Stimulated activated CD4-positive, alpha-beta T cell treated with anti-CD3 and anti-CD28 coated beads, TNF-alpha, amount 100 ng/mL, for 48 hours (primary cell): ENCODE measurements at places on chromosomes 13 and 19.
A peak's percentile ranks its signal among the peaks of the same experiment; 100 is the strongest.

- DNase-seq = no peak
These were observed 85.5 kb upstream of the TDRD3 start for GRCh38 chr13:60311527-60311926.

GRCh38 chr19:7400815-7401214, 52.1 kb downstream of the ARHGEF18 start:
- DNase-seq = no peak

DNA sequence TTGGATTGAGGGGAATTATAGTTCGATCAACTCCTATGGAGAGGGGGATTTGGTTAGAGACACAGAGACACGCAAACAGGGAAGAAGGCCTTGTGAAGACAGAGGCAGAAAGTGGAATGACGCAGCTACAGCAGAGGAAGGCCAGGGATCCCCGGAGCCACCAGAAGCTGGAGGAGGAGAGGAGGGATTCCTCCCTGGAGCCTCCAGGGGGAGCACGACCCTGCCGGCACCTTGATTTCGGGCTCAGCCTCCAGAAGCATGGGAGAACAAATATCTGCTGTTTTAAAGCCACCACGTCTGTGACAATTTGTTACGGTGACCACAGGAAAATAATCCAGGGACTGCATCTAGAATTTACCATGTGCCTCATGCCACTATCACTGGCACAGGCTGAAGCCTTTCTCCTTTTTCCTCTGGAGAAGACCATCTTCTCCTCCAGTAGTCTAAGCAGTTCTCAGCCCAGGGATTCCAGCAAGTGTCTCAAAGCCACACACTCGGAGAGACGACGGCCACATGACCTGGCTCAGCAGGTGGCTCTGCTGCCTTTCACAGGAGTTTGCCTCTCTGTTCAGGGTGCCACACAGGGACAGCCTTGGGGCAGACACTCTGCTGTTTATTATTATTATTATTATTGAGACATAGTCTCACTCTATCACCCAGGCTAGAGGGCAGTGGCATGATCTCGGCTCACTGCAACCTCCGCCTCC, 39.9 kb upstream of the CCNE1 start:
- peak; percentile 32 for DNase-seq

DNA sequence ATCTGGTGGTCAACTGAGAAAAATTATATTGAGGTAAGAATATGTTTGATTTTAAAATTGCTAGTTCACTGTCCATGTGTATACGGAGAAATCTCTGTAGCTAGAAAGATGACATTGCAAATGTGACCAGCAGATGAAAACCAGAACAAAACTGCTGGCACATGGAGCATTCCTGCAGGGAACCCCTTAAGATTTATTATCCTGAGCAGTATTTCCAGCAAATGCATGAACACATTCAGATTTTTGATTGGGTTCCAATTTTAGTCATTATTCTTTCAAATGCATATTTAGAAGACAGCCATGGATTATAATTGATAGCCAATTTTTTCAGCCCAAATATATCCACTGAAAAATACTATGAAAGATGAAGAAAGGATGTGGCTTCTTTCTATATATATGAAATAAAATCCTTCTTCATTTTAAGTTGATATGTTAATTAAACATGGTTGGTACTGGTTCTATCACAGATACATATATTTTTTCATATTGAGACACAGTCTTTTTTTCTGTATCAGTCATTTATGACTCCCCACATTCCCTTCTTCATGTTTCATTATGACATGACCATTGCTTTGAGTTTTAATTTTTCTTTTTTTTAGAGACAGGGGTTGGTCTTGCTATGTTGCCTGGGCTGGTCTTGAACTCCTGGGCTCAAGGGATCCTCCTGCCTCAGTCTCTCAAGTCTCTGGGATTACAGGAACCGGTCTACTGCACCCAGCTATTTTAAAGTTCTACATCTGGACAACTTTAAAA, 376.5 kb downstream of the KLF12 start:
- no peak for DNase-seq

- DNase-seq = no peak
These were observed 23.5 kb downstream of the AKT2 start for GRCh38 chr19:40261631-40262030.

- DNase-seq = no peak
These were observed 39.0 kb downstream of the RCBTB2 start for GRCh38 chr13:48493851-48494250.

DNA sequence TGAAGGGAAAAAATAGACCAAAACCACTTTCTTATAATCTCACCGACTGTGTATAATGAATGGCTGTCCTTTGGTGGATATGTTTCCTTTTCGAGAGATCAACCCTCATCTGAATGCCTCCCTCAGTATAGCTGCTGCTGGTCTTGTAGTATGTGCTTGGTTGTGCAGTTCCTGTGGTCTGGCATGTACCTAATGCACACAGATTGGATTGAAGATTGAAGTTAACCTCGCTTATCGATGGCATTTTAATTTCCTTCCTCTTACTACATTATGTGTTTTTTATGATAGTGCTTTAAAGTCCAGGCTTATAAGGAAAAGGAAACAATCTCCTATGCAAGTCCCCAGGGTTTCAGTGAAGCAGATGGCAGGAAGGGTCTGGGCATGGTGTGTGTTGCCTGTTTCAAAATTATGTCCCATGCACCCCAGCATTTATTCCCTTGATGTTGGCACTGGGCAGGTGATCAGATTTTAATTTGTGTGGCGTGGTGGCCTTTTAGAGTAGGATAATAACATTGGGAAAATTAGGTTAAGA, 334.1 kb downstream of the SHISA2 start:
- no peak for DNase-seq

- DNase-seq = no peak
These were observed 13.1 kb downstream of the DNM2 start for GRCh38 chr19:10730932-10731331.

DNA sequence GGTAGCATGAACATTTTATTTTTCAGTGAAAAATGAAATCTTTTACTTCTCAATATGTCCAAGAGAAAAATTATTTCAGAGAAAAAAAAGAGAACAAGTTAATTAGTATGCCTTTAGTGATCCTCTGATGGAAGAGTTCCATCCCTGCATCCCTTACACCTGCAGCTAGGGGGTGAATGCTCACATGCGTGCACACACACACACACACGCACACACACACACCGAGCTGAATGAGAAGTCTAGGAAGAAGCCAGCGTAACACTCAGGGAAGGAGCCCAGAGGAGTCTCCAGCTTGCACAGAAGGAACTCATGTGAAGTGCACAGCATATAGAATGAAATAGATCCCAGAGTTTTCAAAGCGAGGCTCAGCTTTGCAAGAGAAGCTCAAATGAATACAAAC, 510.5 kb downstream of the IRS2 start:
- no peak for DNase-seq

GRCh38 chr13:24071423-24072075, 89.0 kb upstream of the SPATA13 start:
- DNase-seq = no peak

GRCh38 chr13:109789262-109789661, 2.9 kb upstream of the IRS2 start:
- DNase-seq = no peak

- no peak for DNase-seq
These were observed 393.0 kb downstream of the LMO7 start for GRCh38 chr13:76029088-76029487.

- DNase-seq = no peak
These were observed 374.0 kb downstream of the IRS2 start for GRCh38 chr13:109412283-109412901.

DNA sequence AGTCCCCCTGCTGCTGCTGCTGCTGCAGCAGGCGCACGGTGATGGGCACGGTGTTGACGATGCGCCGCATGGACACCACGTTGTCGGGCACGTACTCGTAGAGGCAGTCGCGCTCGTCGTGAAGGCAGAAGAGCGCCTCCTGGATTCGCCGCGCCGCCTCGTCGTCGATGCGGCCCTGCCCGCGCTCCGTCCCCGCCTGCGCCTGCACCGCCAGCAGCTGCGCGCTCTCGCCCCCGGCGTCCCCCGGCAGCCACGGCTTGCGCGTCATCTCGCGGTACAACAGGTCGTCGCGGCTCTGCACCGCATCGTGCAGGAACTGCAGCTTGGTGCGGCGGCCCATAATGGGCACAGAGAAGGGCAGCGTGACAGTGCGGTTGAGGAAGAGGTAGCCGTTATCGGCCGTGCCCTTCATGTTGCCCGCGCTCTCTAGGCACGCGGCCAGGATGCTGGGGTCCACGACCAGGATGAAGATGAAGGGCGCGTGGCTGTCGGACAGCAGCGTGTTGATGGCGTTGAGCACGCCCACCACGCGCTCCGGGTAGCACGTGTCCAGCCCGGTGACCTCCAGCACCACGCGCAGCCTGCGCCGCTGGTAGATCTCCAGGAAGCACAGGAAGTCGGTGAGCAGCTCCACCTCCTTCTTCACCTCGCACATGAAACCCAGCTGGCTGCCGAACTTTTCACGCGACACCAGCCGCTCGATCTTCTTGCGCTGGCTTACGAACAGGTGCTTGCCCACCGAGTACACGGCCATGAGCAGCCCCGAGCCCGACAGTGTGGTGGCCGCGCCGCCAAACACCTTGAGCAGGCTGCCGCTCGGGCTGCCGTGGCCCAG, 8.1 kb downstream of the NKPD1 start:
- peak; percentile 40 for DNase-seq

DNA sequence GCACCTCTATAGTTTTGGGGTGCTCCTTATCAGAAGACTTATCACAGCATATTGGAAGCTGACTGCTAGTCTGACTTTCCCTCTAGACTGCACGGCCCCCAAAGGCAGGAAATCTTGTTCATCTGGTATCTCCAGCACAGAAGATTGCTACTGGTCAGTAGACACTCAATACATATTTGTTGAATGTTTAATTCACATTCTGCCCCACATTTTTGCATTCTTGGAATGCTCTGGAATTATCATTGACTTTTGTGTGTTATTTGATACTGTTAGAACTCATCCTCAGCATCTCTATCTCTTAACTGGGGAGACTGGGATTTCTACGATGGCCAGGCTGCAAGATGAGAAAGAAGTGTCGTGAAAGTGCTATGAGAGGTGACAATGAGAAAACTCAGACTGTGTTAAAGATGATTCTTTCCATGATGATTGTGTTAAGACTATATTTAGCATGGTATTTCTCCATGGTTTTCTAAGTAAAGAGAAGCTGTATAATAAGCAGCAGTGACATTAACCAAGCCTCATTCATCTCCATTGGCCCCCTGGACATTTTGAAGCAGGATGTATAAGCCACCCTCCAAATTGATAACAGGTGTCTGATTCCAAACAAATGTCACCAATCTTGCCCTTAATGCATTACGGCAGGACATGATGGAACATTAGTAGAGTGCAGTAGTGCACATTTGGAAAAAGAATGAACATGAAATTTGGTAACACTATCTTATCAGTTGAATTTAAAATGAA, 440.9 kb downstream of the RFC3 start:
- no peak for DNase-seq

GRCh38 chr13:76446191-76446590, 440.0 kb downstream of the KCTD12 start:
- DNase-seq = no peak

GRCh38 chr13:54029226-54029625, 1000.6 kb downstream of the OLFM4 start:
- no peak for DNase-seq
